Occipital lobe (tissue), 3 donors: ENCODE measurements at places on chromosomes 16 and 17.

DNA sequence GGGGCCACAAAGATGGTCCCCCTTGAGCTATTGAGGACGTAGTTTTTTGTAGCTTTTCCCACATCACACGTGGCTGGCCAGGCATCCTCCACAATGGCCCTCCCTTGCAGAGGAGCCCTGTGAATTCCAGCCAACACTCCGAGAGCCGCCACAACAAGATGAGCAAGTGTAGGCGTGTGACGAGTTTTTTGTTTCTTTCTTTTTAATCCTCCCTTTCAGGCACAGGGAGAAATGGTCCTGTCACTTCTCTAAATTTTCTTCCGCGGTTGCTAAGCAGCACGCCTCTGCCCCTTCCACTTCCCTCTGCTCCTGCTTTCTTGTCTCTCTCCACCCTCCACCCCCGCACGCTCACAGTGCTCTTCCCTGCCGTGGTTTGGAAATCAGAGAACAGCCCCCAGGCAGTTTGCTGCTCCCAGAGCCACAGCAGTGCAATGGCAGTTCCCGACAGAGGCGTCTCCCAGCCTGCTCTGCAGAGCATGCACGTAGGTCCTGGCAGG, 68.0 kb upstream of the MRTFB start:
- peak; percentile 86 for DNase-seq

DNA sequence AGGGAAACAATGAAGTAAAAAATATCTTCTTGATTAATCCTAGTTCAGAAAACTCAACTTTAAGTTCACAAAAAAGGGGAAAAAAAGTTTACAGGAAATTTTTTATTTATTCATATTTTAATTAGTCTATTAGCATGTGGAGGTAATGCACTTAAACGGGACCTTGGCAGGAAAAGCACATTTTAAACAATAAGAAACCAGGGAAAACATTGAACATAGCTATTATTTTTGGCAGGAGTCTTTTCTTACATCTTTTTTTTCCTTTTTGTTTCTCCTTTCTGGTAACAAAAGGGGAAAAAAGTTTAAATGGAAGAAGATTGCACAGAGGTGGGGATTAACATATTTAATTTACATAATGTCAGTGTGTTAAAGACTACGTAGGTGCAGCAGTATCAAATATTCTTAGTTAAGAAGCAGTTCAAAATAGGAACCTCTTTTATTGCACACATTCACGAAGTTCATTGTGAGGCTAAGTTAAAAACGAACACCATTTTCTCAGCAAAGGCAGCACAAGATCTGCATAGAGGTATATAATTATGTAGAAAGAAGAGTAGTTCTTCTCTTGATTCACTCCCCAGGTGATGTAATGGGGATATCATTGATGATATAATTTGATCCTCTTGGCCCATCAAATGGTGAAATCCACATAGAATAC, 940.5 kb downstream of the CDH11 start:
- no peak for DNase-seq

- DNase-seq: no peak
Measured at GRCh38 chr17:80024206-80024972, 11.3 kb downstream of the TBC1D16 start.

- no peak for DNase-seq
Measured at GRCh38 chr17:41434415-41434814, 6.4 kb downstream of the KRT38 start.

- DNase-seq: no peak
Measured at GRCh38 chr17:6530324-6530920, 25.9 kb downstream of the PITPNM3 start.

GRCh38 chr16:88330971-88331890, 51.5 kb upstream of the ZNF469 start:
- no peak for DNase-seq

GRCh38 chr17:74351552-74352210, 10.0 kb downstream of the BTBD17 start:
- no peak for DNase-seq

DNA sequence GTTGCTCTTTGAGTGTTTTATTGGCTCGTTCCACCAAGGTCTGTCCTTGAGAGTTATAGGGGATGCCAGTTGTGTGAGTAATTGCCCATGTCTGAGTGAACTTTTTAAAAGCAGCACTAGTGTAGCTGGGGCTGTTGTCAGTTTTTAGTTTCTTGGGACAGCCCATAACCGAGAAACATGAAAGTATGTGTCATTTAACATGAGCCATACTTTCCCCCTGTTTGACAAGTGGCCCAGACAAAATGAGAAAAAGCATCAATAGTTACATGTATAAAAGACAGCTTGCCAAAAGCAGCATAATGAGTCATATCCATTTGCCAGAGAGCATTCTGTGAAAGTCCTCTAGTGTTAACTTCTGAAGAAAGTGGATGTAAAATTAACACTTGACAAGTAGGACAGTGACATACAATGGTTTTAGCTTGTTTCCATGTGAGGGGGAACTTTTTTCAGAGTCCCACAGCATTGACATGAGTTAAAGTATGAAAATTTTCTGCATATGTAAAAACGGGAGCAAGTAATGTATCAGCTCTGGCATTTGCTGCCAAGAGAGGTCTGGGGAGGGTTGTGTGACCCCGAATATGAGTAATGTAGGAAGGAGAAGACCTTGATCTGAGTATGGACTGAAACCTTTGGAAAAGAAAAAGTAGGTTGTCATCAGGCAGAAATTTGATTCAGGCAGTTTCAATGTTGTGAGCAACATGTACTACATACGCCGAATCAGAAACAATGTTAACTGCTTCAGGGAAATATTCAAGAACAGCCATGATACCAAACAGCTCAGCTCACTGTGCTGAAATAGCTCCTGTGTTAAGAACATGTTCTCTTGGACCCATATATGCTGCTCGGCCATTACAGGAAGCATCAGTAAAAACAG, 56.8 kb upstream of the ARL4D start:
- no peak for DNase-seq

DNA sequence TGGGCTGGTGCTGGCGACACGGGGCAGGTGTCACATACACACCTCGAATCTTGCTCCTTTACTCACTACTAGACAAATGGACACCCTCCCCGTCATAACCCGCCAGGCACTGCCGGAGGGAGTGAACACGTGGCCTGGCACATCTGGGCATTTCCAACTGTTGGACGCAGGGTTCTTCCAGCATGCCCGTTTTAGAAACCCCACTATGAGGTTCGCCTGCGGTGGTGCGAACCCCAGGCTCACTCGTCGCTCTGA, 6.8 kb upstream of the CEP131 start:
- DNase-seq: no peak

DNA sequence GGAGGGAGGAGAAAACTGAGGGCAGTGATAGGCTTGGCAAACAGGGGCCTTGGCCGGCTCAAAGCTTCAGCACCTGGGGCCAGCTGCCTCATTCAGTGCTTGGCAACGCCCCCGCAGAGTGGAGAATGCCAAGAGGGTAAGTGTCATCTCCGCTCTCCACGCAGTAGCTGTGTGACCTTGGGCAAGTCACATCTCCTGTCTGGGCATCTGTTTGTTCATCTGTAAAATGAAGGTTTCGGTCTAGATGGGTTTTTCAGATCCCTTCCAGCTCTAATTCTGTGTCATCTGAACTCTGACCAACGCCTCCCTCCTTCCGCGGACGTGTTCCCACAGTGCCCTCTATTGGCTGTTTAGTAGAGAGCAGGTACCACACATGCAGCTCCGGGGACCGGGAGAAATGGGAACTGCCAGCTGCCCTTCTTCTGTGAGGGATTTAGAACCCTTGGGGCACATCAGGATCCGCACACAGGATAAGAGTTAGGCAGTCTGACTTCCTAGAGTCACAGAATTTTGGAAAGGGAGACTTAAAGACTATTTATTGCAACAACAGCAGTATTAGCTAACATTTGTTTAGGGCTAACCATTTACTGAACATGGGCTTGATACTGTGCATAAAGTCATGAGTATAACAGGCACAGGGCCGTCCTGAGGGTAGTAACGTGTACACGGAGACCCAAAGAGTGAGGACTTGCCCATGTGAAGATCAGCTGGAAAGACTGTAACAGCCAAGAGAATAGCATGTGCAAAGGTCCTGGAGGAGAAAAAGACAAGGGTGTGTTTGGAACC, 26.8 kb downstream of the GP2 start:
- DNase-seq: no peak

DNA sequence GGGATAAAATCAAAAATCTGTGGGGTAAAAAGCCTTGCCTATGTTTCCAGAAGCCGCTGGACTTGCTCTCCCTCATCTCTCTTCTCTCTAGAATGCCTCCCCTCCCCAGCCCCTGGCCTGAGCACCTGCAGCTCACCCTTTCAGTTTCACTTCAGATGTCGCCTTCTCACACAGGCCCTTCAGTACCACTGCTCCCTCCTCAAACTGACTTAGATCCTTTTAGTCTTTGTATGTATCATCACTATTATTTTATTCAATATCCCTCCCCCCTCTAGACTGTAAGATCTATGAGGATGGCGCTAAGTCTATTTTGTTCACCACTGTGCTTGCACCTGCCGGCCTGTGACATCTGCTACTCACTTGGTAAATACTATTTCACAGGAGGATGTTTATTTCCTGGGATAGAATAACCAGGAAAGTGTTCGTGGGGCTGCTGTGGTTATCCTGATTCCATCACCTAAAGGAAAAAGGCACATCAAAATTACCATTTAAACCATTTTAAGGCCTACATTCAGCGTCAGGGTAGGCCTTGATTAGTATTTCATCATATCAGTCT, 122.3 kb downstream of the MRTFB start:
- DNase-seq: no peak

GRCh38 chr17:41322094-41322902, 6.8 kb upstream of the KRTAP17-1 start:
- no peak for DNase-seq

- DNase-seq: no peak
Measured at GRCh38 chr16:19810817-19811731, 73.6 kb downstream of the GPRC5B start.
